ENCODE measurements at places on chromosomes 5 and 9.

DNA sequence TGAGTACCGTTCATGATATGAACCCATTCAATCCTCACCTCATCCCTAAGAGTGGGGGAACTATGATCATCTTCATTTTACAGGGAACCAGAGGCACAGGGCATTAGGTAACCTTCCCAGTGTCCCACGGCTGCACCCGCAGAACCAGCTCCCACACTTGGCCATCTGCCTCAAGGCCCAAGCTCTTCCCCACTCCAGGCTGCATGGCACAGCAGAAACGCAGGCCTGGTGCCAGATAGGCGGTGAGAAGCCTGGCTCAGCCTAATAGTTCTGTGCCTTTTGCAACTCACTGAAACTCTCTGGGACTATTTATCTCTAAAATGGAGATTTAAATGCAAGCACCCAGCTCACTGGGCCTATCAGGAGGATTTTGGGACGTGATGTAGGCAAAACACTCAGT lies 90.8 kb upstream of the ZNF618 start:
- no peak for DNase-seq

- DNase-seq: no peak
Observed at GRCh38 chr5:37735649-37736347, 104.0 kb downstream of the GDNF start.

- DNase-seq: peak; percentile 79
Observed at GRCh38 chr5:143683459-143683858, 128.5 kb upstream of the HMHB1 start.

DNA sequence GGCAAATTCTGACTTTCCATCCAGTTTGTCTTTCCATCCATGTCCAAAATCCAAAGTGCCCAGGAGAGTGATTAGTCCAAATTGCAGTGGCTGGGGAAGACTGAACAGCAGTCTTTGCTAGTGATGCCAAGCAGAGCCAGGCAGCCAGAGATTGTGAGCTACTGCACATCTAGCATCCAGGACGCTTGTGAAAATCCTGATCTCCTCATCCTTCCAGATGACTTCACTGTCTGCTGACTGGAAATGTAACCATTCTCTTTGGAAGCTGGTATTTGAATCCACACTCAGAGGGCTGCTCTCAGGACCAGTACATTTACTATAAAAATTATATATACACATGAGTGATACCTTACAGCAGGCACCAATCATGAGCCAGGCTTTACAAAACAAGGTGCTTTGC lies 49.6 kb downstream of the MACROH2A1 start:
- no peak for DNase-seq

GRCh38 chr5:83750749-83751148 lies 30.1 kb upstream of the HAPLN1 start:
- DNase-seq: no peak

DNA sequence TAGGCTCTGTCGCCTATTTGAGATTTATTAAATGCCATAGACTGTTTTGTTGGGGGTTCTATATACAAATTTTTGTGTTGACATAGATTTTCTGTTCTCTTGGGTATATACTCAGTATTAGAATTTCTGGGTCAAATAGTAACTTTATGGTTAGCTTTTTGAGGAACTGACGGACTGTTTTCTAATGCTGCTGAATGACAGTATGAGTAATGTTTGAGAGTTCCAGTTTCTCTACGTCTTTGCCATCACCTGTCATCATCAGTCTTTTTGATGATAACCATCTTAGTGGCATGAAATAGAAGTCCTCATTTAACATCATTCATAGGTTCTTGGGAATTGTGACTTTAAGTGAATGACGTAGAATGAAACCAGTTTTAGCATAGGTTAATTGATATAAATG lies 60.1 kb downstream of the CCDC171 start:
- DNase-seq: no peak

DNA sequence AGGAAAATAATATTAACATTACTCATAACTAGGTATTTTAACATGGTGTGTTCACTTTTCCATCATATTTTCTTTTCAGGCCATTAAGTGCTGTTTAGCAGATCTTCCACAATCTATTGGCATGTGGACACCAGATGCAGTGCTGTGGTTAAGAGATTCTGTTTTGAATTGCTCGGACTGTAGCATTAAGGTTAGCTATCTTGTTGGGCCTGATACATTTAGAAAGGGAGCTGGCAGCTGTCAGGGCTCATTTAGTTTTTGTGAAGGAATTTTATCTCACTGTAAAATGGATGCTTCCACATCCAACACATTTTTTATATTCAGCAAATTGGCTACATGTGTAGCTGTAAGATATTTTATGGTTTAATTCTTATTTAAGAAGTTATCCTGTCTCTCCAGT lies 20.7 kb upstream of the TMOD1 start:
- DNase-seq: no peak

All from bronchial epithelial cell (primary cell).